ENCODE measurements at places on chromosomes 3 and 15.

DNA sequence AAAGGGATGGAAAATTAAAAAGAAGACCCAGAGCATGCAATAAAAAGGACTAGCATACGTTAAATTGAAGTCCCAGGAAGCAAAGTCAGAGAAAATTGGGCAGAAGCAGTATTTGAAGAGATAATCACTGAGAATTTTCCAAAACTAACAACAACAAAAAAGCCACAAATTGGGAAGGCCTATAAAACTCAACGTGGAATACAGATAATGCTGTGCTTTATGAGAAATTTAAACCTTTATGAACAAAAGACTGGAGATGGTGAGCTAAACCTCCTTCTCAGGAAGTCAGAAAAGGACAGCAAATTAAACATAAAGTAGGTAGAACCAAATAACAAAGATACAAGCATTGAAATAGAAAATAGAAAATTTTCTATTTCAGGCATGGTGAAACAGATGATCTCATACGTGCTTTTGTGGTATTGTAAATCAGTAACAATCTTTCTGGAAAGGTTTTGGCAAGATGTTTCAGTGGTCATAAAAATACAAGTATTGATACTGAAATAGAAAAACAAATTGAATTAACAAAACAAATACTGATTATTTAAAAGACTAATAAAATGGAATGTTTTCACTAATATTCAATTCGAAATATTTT is 55.6 kb downstream of the LYSMD4 start:
- no peak for DNase-seq

GRCh38 chr3:118533676-118534075 is 501.0 kb downstream of the IGSF11 start:
- DNase-seq, result no peak

GRCh38 chr3:138467931-138468330 is 33.5 kb downstream of the ESYT3 start:
- DNase-seq, result no peak

DNA sequence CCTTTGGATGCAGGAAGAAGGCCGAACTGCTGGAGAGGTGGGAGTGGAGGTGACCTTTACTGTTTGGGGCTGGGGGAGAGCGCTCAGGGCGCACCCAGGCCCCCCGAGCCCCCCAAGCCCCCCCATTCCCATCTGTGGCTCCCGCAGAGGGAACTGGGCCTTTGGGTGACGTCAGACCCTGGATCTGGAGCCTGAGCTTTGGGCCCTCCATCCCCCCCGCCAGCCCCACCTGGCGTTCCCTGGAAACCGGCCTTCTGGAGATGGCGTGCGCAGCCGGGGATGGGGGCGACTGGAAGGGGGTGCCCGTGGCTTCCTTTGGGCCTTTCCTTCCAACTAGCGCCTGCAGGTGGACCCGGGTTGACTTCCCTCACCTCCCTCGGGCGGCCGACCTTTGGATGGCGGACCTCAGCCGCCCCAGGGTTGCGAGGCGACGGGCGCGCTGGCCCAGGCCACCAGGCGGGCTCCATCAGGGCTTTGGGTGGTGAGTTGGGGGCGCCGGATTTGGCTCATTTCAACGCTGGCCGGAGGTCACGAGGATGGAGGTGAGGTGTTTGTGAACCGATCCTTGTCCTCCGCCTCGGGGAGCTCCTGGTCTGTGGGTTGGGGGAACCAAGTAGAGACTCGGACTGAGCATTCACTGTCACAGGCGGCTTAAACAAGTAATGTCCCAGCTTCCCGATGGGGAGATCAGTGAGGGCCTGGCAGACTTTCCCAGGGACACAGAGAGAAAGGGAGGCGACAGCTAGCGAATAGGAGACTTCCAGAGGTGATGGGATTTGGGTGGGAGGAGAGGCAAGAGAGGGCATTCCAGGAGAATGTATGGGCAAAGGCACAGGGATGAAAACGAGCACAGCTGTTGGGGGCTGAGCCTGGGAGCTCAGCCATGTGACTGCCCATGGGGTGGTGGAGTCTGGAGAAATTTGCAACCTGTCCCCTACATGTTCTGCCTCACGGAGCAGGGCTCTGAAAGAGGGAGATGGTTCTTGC is 709 bp downstream of the SCAMP5 start:
- DNase-seq, result no peak

DNA sequence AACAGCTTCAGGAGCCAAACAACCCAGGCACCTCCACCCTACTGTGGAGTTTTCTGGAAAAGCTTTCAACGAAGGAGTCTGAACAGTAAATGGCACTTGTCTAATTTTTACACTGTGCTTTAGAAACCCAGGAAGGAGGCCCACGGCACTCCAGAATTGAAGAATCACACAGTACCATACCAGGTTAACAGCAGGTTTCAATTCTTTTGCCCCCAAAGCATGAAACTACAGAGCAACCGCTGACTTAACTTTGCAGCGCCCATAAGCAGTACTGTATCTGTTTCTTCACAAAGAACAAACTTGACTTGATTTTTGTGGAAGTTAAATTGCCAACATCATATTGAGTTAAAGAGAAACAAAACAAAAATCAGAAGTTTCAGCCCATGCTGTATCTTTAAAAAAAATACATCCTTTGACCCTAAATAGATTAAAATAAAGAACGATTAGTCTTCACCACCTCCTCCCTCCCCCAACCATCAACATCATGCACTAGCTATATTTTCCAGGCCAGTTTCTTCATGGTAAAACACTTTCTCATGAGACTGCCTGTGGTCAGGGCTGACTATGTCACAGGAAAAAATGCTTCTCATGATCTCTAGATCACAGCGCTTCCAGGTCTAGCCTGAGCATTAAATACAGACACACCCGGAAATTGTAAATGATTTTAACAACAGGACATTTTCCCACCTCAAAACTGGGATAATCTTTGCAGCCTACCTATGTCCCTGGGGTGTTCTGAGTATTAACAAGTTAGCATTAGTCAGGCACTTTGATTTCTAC is 456.3 kb downstream of the FOXP1 start:
- DNase-seq, result peak; percentile 28

DNA sequence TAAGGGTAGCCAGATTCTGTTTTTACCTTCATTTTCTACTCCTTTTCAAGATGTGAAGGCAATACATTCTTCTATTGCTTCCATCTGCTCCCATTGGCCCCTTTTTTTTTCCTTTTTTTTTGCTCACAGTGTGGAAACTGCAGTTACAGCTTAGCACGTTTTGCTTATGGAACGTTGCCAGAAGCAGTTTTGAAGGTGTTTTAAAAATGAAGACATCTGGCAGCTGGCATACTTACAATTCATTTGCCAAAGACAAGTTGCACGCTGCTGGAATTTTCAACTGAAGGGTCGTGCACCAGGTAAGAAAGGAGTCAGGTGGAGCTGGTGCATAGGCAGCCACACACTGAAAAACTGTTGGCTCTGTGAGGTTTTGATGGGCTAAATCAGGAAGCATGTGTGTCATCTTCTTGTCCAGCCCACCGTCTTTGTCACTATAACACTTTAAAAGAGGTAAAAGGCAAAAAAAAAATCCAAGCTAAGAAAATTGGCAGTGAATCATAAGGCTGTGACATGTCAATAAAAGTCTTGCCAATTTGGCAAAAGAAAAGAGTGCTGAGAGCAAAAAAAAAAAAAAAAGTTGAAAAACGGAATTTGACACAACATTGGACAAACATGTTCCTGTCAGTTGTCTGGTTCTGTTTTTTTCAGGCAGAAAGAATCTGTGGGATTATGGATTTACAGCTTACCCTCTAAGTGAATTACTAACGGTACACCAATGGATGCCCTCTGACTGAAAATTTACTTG is 225.4 kb upstream of the SOX2 start:
- DNase-seq, result no peak

DNA sequence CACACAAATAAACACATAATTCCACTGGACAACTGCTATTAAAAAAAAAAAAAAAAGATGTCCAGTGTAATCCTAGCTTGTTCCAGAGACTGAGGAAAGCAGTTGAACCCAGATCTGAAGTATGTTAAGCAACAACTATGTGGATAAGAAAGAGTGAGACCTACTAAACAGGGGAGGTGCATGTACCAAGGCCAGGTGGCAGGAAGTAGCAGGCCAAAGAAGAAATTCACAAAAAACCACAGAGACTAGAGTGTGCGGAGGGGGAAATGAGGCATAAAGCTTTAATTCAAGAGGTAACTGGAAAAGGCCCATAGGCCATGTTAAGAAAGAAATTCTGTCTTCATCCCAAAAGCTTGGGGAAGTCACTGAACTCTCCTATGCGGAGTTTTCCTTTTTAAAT is 490.0 kb downstream of the NAALADL2 start:
- DNase-seq, result peak; percentile 1

DNA sequence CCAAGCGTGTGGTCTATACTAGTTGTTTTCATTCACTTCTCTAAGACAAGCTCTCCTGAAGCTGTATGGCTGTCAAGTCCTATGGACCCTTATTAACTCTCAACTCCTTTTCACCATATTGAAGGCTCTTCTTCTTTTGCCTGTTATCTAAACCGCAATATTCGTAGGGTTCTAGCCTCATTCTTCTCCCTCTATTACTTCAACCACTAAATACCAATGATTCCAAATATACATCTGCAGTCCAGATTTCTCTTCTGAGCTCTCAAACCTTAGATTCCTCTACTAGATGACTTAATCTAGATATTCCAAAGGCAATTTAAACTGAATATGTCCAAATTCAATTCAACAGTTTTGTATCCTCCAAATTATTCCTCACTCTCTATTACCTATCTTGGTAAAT is 24.6 kb downstream of the AQR start:
- no peak for DNase-seq

GRCh38 chr15:68578175-68578979 is 416 bp upstream of the CORO2B start:
- peak; percentile 61 for DNase-seq
